Mesothelial cell of epicardium (in vitro differentiated cells): ENCODE measurements at places on chromosomes 1 and 21.

DNA sequence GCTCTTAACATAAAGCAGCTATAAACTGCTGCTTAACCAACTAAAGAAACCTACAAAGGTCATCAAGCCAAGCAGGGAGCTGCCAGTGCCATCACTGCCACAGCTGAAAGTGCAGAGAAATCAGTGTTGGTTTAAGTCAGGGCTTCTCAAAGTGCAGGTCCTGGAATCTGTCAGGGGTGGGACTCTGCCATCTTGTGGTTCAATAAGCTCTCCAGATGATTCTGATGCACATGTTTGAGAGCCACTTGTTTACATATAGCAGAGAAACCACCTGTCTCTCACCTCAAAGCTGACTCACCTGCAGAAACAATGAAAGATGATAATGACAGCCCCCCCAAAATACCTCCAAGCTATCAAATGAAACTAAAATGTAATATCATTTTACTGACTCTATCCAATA lies 49.3 kb downstream of the SH3GLB1 start:
- DNase-seq = no peak

- no peak for DNase-seq
Measured at GRCh38 chr1:197948926-197949899, 32.0 kb downstream of the LHX9 start.

DNA sequence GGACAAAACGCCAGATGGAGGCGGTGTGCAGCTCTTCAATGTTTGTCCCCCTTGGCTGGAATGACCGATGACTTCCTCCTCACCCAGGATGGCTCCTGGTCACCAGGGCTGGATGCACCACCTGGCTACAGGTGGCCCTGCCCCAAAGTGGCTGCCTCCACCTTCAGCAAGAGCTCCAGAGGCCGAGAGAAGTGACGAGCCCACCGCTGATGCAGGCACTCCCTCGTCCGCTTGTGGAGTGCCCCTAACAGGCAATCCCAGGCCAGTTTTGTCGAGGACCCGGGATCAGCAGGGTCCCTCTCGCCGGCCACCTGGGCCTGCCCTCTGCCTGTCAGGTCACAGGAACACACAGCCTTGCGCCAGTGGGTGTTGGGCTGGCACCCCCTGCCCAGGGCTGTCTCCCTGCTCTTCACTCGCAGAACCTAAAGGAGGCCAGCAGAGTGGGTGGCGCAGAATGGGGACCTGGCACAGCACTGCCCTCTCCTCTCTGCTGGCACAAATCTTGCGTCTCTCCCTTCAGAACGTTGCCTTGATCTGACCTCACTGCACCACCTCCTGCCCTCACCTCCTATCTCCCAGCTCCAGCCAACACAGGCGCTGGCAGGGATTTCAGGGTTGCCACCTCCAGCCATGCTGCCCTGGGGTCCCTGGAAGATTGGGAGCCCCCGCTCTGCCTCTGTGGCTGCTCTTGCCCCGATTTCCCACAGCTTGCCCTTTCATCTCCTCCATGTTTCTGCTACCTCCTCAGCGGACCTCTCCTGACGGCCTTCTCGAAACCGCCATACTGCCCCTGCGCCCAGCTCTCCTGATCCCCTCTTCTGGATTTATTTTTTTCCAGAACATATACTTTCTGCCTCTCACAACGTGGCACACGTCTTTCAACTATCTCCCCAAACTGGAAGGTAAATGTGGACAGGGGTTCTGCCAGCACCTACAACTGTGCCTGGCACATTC lies 38.6 kb downstream of the SLC45A1 start:
- no peak for DNase-seq

DNA sequence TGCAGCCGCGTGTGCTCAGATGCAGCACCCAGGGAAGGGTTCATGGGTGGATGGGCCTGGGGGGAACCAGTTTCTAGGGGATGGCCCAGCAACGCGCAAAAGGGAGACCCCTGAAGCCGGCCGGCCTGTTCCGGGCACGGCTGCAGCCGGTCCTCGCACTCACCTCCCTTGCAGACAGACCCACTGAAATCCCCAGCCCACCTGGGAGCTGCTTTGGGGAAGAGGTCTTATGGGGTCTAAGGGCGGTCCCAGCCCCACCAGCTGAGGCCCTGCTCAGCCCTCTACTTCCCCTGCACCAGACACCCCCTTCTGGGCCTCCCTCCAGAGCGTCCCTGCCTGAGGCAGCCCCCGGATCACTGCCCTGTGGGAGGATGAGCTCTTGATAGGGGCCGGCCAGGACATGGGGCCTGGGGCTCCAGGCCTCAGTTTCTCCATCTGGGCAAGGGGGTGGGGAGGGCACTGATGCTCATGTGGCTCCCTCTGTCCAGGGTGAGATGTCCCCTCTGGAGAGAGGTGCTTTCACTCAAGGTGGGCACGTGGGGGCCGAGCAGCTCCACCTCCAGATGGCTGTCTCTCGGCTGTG lies 20.0 kb upstream of the TTC34 start:
- DNase-seq = no peak

GRCh38 chr1:2921970-2922686 lies 99.1 kb upstream of the ACTRT2 start:
- no peak for DNase-seq
